NCI-H460 (cell line): ENCODE measurements at places on chromosomes 13 and 19. TPM values are rescaled to one million over a fixed set of nuclear protein-coding genes. Genes with fewer than 3 reads are reported as not detected.
A peak's percentile ranks its signal among the peaks of the same experiment; 100 is the strongest.

- DNase-seq, result no peak
Observed at GRCh38 chr13:51101636-51102235, 9.3 kb downstream of the C13orf42 start.

Gene JAK3
- 1.1 and 1.4 TPM in 2 replicates for total RNA-seq

DNA sequence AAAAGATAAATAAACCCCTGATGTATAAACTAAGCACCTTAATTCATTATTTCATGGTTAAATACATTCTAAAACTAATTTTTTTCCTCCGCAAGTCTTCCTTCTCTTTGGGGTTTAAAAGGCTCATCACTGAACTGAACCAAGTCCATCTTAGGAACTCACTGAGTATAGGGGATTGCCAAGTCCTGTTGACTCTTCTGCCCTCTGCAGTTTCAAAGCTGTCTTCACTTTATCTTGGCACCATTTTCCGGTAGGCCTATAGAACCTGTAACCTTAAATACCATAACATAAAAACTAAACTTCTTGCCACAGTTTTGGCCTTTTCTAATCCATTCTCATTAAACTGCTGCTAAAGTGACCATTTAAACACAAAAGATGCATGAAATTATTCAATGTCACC is 66.5 kb upstream of the USPL1 start:
- DNase-seq, result peak; percentile 20

DNA sequence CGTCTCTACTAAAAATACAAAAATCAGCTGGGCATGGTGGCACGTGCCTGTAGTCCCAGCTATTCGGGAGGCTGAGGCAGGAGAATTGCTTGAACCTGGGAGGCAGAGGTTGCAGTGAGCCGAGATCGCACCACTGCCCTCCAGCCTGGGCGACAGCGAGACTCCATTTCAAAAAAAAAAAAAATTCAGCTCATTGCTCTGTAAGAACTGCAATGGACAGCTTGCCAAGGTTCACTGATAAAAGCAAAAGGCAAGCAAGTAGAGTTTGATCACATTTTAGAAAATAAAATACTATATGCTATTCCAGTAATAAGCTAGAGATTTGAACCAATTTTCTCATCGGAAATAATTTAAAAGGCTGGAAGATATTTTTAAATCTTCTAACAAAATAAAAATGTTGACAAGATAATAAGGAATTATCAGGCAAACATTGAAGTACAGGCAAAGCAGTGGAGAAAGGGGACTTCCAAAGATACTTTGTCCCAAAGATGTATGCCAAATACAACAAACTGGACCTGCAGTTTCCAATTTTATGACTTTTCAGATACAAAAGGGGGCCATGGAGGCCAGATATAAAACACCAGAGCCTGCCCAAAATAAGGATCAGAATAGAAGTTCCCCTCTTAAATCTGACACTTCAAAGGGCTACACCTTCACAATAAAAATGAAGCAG is 29.6 kb downstream of the SLC6A16 start:
- no peak for DNase-seq

Gene GALP
- 0.22 TPM in 1 of 2 replicates, not detected in the other for total RNA-seq

GRCh38 chr19:34841780-34842179 is 68.8 kb upstream of the ZNF599 start:
- DNase-seq, result no peak

Gene RNF225
- total RNA-seq, result 0.26 TPM in 1 of 2 replicates, not detected in the other

GRCh38 chr13:59901191-59901590 is 262.5 kb downstream of the DIAPH3 start:
- no peak for DNase-seq

DNA sequence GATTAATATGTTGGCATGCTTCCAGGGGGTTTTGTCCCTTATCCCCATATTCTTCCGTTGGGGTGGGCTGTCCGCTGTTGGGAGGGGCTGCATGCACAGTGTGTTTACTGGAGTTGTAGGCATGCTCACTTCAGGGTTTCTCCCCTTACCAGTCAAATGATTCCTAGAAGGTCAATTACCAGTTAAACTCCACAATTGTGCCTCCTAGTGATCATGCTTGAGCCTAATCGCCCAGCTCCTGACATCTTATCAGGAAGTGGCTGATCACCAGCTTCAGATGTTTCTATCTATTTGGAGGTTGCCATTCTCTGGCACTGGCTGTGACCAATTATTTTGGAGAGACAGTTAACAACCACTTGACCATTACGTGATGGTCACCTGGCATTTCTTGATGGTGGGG is 1090.0 kb downstream of the SLITRK5 start:
- no peak for DNase-seq

- no peak for DNase-seq
Observed at GRCh38 chr13:41931337-41931736, 29.6 kb downstream of the VWA8 start.

DNA sequence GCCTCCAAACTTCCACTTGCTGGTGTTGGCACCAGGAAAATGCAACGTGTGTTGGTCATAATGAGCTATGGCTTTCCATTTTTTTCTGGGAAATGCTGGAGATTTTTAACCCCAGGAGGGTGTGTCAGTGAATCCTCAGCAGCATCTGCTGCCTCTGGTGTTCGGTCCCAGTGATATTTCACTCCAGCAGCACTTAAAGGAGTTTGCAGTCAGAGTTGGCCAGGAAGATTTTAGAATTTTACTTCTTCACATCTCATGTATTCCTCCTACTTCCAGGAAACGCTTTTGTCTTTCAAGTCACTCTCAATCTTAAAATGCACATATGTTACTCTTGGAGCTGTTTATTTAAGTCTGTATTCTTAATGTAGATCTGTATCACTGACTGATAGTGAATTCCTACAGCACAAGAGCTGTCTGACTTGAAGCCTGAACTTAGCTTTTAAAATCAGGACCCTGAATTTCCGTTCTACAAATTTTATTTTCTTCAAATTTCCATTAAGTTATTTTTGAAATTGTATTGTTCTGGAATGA is 903.4 kb upstream of the SLC10A2 start:
- no peak for DNase-seq

DNA sequence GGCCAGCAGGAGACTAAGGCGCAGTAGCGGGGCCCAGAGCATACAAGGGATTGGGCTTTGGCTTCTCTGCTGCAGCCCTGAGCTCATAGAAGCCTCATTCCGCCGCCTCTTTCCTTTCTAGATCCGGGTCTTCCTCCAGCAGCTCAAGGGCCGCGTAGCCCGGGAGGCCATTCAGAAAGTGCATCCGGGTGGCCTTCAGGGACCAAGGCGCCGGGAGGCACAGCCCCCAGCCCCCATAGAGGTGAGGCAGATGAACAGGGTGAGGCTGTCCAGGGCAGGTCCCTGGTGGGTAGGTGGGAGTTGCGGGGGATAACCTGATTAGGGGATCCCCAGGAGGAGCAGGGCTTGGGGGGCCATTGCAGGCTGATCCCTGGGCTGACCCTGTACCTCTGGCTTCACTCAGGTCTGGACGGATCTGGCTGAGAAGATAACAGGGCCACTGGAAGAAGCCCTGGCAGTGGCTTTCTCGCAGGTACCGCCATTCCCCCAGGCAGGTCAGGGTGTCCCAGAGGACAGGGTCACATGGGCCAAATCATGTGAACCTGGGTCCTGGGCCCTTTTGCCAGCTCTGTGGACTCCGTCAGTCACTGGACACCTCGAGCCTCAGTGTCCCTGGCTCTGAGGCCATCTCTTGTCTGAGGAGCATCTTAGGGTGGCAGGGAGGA is 1.3 kb downstream of the SNAPC2 start:
- DNase-seq, result no peak

DNA sequence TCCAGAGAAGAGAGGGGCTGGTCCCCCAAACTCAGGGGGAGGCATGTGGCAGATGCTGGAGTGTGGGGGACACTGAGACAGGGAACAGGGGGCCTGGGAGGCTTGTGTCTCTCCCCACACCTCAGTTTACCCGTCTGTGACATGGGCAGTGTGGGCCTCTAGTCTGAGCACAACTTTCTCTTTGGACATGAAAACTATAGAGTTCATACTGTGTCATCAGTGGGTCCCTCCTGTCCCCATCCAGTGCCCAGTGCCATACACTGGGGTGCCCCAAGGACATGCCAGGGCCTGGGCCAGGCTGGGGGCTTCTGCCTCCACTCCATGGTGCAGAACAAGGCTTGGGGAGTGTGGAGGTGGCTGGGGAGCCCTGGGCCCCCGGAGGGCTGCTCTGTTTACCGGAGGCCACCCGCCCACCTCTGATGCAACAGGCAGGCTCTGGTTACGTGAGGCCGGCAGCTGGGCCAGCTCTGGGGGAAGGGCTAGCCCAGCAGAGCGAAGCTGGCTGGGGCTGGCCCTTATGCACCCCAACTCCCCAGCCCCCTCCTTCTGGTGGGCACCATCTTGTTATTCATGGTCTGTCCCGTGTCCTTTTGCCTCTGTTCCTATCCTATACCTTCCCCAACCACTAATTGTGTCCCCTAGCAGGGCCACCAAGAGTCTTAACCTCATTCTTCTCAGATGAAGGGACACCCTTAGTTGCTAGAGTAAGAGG is 1.9 kb upstream of the MEF2B start:
- DNase-seq, result peak; percentile 27

DNA sequence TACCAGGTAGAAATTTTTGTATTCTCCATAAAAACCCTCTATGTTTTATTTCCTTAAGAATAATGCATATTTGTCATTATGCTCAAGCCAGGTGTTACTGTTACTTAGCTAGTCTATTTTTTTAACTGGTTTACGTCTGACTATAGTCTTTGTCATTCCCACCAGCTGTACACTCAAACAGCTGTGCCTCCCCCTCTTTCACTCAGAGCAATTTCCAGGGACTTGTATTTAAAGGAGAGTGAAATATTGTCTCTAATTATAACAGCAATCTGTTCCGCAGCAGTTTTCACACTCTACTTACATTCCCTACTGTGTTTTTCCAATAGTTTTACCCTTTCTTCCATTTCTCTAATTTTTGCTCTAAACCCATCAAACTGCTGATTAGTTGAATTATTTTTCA is 813.6 kb upstream of the MIR17HG start:
- no peak for DNase-seq

GRCh38 chr19:4057931-4058692 is 8.6 kb downstream of the ZBTB7A start:
- peak; percentile 90 for DNase-seq

DNA sequence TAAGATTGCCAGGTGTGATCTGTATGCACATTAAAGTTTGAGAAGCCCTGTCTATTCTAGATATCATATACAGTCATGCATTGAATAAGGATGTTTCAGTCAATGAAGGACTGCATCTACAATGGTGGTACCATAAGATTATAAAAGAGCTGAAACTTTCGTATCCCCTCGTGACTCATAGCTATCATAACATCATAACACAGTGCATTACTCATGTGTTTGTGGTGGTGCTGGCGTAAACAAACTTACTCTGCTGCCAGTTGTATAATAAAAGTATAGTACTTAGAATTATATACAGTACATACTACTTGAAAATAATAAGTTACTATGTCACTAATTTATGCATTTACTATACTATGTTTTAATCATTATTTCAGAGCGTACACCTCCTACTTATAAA is 489.3 kb downstream of the GPC6 start:
- DNase-seq, result peak; percentile 1

Gene ERICH4
- total RNA-seq, result not detected in 2 replicates

- DNase-seq, result no peak
Observed at GRCh38 chr19:1533510-1534150, 9.8 kb downstream of the PLK5 start.

Gene ZNF701
- total RNA-seq, result 10.5 and 11.3 TPM in 2 replicates

Gene IRGC
- not detected in 2 replicates for total RNA-seq

Gene IQCN
- total RNA-seq, result 0.20 and 0.32 TPM in 2 replicates

Gene NLRP9
- not detected in 2 replicates for total RNA-seq

GRCh38 chr19:50893047-50893736 is 18.0 kb downstream of the KLK4 start:
- DNase-seq, result no peak

GRCh38 chr13:29991343-29991742 is 140.9 kb upstream of the UBL3 start:
- DNase-seq, result no peak

GRCh38 chr13:90197722-90198121 is 1149.8 kb upstream of the MIR17HG start:
- DNase-seq, result no peak

Gene ZNF723
- not detected in 2 replicates for total RNA-seq

DNA sequence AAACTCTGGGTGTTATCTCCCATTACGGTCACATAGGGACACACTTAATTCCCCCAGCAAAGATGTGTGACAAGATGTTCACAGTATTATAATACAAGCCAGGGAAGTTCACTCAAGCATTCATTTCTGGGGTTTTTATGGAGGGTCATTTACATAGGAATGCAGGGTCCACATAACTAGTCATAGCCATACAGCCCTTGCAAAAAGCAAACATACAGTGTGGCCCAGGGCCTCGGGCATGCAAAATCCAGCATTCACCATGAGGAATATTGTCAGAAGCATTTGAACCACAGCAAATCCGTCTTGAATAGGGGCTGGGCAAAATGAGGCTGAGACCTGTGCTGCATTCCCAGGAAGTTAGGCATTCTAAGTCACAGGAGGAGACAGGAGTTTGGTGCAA is 13.0 kb upstream of the ZNF460 start:
- DNase-seq, result no peak

- DNase-seq, result no peak
Observed at GRCh38 chr19:892243-892893, 619 bp downstream of the MED16 start.
